ENCODE measurements at places on chromosomes 12 and 14.
A peak's percentile ranks its signal among the peaks of the same experiment; 100 is the strongest.

DNA sequence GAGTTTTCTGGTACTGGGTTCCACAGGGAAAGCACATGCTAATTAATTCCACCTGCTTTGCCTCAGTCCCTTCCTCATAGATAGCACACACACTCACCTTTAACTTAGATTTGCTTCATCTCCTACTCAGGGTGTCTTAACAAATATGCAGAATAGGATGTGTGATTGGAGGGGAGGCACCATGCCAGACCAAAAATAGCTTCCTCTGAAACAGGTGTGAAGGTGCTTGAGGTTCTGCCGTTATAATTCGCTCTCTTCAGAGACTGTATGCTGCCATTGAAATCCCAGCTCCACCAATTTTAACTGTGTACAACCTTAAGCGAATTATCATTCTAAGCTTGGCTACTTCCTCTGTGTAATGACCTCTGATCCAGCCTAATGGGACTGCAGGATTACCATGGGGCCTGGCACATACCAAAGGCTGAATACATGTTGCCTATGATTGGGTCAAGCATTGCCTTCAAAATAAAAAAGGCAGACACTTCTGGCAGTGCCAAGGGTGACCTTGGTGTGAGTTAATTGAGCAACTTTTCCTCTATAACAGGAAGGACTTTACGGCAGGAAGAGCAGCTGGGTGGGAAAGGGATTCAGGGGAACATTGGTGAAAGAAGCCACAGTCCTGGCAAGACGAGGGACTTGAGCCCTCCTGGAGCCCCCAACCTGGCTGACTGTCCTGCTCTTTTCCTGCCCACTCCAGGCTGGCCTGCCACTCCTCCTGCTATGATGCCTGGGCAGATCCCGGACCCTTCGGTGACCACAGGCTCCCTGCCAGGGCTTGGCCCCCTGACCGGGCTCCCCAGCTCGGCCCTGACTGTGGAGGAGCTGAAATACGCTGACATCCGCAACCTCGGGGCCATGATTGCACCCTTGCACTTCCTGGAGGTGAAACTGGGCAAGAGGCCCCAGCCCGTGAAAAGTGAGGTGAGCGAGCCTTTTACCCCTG is 9.7 kb downstream of the JDP2 start:
- no peak for DNase-seq

GRCh38 chr12:13304924-13305323 is 108.4 kb downstream of the EMP1 start:
- DNase-seq = no peak

GRCh38 chr14:77067632-77068516 is 30.2 kb upstream of the CIPC start:
- peak; percentile 66 for DNase-seq

DNA sequence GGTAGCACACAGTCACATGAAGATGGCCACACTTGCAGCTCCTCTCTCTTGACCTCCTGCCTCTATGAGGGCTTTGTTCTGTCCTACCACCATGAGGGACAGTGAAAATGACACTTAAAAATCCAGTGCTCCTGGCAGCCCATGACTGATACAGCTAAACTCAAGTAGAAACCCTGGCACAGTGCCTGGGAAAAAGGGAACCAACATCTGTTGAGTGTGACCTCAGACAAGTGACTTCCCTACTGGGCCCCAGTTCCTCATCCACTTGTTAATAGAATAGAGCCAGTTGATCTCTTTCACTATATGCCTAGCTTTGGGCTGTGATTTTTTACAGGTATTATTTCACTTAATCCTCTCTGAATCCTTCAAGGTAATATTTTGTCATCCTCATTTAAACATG is 4.8 kb downstream of the GUCY2C start:
- no peak for DNase-seq

DNA sequence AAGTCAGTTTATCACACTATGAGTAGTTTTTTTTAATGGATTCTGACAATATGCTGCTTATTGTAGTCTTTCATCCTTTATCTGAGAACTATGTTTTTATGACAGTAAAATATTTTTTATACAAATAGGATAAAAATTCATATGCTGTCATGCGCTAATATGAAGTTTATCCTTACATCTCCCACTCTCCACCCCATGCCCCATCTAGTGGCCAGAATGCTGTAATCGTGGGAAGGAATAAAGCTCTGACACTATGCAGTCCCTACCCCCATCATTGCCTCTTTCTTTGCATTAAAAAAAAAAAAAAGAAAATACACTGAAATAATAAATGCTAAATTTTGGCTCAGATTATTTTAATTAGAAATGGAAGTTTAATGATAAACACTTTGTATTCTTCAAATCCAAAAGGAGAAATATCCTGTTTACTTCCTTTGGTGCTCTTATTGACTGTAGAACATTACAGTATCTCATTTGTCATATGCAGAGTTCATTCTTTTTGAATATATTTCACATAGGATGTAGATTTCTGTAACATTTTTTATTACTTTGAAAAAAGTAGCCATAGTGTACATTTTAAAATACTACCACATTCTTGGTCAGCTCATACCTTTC is 145.9 kb upstream of the SLCO1C1 start:
- no peak for DNase-seq

DNA sequence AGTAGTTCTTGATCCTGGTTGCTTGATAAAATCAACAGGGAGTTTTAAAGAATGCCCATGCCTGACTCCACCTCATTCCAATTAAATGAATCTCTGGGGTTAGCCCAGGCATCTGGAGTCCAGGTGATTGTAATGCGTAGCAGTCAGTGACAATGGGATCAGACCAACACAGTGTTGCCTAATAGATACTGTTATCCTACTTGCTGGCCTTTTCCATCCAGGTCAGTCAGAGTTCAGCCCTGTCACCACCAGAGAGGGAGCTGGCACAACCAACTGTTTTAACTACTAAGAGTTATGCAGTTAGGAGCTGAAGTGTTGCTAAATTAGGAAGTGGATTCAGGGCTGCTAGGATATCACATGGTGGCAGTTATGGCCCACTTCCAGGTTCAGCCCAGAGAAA is 107.1 kb downstream of the GPR135 start:
- no peak for DNase-seq

DNA sequence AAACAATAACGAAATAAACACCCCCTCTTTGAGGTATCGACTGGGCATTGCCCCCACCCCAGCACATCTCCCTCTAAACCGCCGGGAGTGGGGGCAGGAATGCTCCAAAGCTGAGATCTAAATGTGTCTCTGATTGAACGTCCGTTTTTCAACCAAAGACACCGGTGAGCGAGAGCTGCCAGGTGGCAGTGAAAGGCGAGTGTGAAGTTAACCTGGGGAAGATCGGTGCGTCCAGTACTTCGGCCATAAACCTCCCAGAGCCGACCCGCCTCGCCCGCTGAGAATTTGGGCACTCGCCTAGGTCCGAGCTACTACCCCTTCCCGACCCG is 625 bp downstream of the ANGEL1 start:
- no peak for DNase-seq

DNA sequence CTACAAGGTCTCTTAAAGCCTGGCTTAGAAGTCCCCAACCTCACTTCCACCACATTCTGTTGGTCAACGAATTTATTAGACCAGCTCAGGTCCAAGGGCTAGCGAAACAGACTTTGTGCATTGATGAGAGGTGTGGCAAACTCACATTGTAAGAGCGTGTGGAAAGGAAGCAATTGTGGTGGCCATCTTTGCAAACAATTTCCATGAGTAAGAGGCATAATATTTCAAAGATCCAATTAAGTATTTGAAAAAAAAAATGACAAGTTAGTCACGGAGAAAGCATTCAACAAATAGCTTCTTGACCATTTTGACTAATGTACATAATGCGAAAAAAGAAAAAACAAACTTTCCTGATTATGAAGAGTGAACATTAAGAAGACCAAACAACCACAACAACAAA is 7.4 kb downstream of the NR1H4 start:
- no peak for DNase-seq

GRCh38 chr14:75277815-75278421 is 710 bp upstream of the FOS start:
- no peak for DNase-seq

DNA sequence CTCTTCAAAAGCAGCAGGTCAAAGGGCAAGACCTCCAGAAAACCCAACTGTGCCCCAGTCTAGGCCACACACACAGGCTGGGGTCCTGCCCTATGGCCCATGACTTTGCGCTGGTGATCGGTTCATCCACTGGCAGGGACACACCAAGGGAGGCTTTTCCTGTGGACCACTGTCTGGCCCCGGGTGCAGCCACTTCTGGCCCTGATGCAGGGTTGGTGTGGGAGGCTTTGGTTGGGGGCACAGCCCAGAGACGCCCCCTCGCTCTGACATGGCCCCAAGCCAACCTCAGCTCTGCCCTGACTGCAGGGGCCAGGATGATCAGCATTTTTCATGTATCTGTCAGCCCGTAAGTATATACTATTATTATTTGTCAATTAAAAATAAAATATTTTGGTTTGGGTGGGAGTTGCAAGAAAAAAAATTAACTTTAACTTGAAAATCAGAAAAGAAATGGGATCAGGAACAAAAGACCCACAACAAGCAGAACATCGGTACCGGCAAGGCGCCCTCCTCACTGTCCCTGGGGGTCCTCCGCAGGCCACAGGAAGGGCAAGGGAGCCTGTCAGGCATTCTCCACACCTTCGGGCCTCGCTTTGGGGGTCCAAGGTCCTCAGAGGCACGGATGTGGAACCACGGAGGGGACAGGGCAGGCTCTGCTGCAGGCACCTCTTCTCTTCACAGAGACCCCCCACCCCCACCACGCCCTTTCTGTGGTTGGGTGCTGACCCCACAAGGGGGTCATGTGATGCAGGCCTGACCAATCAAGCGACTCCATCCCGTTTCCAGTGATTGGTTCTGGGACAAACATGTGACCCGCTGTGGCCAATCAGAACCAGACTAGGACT is 181.5 kb upstream of the SFSWAP start:
- no peak for DNase-seq

- DNase-seq = no peak
Measured at GRCh38 chr12:1102115-1102514, 111.1 kb downstream of the ERC1 start.

DNA sequence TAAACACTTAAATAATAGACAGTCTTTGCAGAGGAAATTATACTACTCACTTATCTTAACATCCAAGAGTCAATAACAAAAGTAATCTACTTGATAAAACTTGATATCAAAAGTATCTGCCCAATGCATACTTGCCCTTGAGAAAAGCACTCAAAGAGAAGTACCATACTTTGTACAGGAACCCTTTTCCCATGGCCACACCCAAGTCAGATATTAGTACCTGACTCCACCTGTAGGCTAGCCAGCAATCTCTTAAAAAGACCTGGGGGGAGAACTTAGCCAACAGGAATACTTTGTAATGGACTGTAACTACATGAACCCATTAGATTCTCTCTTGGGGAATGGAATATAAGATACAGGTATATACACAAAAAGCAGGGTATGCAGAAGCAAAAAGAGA is 99.6 kb upstream of the HECTD1 start:
- DNase-seq = no peak

DNA sequence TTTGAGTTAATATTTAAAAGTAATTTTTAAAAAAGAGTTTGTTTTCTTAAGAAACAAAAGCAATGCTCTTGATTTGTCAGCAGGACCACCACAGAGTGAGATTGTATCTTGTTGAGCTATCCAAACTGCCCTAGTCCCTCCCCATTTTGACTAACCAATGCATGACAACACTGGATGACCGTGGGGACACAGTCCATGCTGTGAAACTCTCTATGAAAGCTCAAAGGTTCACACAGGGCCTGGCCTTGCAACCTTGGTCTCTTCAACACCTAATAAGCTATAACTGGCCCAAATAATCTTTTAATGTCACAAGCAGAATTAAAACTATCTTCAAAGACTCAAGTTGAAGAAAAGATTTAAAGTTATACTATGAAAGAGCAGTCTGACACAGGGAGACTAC is 13.5 kb downstream of the ETFRF1 start:
- no peak for DNase-seq

DNA sequence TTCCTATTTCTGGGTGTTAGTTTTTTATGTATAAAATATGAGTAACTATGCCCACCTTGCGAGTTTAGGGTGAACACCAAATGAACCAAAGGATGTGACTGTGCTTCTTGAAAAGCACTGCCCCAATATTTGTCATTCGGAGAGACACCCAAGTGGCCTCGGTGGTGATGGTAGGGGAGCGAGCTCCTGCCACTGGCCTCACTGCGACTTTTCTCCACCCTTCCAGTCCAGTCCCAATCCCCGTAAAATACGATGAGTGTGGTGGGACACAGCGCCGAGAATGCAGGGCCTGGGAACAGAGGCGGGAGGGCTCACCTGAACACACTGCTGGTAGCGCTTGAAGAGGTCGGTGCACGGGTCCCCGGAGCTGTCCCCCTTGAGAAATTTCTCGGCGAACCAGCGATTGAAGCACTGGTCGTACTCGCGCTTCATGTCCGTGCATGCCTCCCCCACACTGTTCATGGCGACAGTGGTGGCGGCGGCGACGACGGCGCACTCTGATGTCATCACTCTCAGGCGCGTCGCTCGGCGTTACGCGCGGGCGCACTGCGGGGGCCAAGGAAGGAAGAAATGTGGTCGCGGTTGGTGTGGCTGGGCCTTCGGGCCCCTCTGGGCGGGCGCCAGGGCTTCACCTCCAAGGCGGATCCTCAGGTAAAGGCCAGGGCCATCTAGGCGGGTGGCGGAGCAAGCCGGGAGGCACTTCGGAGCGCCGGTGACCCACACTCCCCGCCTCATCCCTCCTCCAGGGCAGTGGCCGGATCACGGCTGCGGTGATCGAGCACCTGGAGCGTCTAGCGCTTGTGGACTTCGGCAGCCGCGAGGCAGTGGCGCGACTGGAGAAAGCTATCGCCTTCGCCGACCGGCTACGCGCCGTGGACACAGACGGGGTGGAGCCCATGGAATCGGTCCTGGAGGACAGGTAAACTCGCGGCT is at the start of the genes GATC and TRIAP1:
GATC (plus strand) TSS at position 534 of the 933 bp plus-strand sequence; CDS start at position 571, 37 bp downstream.
TRIAP1 (minus strand) TSS at position 474 of the 933 bp plus-strand sequence; CDS start at position 462, 12 bp downstream.
- DNase-seq = peak; percentile 67

GRCh38 chr14:51963286-51963685 is 26.1 kb upstream of the RTRAF start:
- no peak for DNase-seq

DNA sequence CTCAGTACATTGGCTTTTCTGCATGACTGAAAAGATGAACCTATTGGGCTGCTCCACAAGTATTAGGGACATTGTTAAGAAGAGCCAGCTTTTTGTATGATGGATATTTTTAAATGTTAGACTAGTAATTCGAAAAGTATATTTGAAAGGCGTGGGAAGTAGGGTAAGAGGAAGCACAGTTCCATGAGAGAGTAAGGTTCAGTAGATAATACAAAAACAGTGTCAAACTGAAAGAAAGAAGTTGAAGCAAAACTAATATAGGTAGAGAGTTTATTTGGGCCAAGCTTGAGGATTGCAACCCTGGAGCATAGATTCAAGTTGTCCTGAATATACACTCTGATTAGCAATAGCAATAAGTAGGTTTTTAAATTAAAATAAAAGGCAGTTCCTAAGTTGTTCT is 193.9 kb downstream of the RASSF9 start:
- no peak for DNase-seq

- DNase-seq = no peak
Measured at GRCh38 chr12:58995666-58996363, 75.5 kb upstream of the LRIG3 start.

GRCh38 chr14:30614155-30614554 is 8.0 kb upstream of the SCFD1 start:
- DNase-seq = no peak

DNA sequence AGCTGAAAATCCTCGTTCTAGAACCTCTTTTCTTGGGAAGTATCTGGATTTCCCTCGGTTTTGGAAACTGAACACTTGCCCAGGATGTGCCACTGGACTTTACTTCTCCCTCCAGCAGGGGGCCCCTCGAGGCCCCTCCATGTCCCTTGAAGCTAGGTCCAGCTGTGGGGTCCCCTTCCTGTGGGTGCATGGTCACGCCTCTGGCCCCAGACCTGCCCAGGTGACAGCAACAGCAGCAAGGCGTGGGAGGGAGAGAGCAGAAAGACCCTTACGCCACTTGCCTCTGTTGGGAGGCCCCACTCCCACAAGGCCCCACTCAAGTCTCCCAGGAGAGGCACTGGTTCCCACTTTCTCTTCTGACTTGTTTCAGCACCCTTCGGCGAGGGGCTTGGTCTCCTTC is 3.1 kb downstream of the SLC25A29 start:
- DNase-seq = no peak
